Activated T-helper 1 cell treated with anti-CD3 and anti-CD28 coated beads, Interleukin-2, amount 50 U/mL, for 16 hours (primary cell): ENCODE measurements at places on chromosomes 4 and X.

DNA sequence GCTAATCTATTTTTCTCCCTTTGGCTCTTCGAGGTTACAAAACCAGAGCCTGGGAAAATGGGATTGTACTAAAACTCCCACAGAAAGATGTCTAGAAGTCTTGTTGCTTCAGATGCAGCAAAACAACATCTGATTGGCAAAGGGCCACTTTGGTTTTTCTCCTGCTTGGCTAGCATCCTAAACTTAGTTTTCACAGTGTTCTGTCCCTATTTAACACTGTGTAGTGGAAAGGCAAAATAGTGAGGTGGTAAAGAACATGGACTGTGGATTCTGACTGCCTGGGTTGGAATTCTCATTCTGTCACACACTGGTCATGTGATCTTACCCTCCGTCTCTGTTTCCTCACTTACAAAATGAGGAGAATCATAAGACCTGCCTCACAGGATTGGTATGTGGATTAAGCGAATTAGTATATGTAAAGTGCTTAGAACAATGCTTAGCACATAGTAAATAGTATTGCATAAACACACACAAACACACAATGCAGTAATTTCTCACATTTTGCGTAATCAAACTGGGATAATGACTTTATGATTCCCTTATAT lies 23.5 kb downstream of the TIGD2 start:
- no peak for DNase-seq

DNA sequence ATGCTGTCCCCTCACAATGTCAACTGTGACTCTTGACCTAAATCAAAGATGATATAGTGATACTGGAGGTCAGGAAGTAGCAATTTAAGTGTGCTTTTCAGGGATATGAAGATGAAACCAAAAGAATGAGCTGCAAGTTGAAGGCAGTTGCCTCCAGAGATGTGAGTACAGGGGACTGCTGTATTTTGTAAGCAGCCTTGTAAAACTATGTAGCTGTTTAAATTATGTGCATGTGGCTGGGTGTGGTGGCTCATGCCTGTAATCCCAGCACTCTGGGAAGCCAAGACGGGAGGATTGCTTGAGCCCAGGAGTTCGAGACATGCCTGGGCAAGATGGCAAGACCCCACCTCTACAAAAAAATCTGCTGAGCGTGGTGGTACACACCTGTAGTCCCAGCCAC lies 15.1 kb upstream of the TNIP2 start:
- DNase-seq, result no peak

DNA sequence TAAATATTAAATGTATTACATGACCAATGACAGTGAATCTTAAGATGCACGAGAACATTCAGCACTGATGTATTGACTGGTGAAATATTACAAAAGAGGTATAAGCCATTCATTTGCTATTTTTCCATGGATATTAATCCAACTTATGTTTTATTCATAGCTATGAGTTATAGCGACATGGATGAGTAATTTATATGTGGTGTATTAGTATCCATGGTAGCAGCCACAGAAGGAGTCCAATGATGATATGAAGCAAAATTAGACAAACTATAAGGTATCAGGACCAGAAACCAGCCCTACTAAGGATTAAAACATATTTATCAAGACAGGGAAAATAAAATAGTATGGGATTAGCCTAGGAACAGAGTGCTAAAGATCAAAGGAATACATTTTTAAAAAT lies 50.7 kb downstream of the THAP9 start:
- DNase-seq, result no peak

DNA sequence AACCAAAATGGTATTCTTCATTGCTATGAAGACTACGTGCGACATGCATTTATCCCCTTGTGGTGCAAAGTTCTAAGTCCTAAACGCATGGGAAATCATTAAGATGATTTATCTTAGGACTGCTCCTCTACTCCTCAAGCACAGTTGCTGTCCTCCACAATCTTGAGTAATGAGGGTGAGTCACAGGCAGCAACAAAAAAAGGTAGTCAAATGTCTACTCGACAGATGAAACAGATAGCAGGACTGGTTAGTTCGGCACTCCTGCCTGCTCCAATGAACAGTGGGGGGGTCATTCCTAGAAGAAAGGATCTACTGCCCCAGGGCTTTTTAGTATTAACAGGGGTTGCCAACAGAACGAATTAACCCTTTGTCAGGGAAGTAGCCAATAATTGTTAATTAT lies 233.7 kb upstream of the FGF13 start:
- DNase-seq, result no peak

- no peak for DNase-seq
Measured at GRCh38 chr4:173522160-173522950, 7.7 kb downstream of the HAND2 start.

- DNase-seq, result no peak
Measured at GRCh38 chrX:150036641-150037040, 98.3 kb upstream of the EOLA2 start.

GRCh38 chr4:7960790-7961655 lies 21.4 kb upstream of the AFAP1 start:
- no peak for DNase-seq

DNA sequence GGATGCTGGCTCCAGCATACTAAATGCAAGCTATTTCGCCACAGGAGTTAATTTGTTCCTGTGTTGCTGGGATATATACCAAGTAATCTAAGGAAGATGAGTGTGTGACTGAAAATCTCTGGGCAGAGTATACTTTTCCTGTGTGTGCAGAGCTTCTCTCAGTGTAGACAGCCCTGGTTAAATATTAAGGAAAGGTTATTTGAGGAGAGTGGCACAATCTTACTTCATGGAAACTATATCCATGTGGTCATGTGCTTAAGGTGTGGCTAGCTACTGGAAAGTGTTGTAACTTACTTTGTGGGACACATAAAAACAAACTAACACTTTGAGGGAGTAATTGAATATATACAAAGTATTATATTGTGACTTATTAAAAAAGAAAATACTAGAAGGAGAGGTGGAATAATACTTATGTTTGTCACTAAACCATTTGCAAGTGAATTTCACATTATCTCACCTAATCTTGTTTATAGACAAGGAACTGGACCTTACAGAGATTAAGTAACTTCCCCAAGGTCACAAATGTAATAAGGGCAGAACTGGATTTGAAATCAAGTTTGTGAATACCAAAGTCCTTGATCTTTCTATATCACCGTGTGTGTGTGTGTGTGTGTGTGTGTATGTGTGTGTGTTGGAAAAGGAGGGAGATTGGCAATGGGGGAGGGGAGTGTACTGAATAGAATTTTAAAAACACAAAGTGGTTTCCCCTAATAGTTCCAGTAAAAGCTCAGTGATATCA lies 408.2 kb upstream of the NR3C2 start:
- DNase-seq, result no peak

DNA sequence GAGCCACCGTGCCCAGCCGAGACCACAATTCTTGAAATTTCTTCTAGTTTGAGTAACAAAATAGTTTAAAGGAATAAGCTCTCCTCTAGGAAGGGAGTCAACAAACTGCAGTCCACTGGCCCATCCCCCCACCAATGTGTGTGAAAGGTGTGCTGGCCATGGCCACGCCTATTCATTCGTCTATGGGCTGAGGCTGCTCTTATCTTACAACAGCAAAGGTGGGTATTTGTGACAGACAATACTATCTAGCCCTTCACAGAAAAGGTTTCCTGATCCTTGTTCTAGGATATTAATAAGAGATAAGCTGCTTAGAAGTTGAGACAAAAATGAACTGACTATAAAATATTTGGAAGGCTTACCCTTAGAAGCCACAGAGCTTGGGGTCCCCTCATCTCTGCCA lies 41.2 kb downstream of the BEND2 start:
- no peak for DNase-seq

DNA sequence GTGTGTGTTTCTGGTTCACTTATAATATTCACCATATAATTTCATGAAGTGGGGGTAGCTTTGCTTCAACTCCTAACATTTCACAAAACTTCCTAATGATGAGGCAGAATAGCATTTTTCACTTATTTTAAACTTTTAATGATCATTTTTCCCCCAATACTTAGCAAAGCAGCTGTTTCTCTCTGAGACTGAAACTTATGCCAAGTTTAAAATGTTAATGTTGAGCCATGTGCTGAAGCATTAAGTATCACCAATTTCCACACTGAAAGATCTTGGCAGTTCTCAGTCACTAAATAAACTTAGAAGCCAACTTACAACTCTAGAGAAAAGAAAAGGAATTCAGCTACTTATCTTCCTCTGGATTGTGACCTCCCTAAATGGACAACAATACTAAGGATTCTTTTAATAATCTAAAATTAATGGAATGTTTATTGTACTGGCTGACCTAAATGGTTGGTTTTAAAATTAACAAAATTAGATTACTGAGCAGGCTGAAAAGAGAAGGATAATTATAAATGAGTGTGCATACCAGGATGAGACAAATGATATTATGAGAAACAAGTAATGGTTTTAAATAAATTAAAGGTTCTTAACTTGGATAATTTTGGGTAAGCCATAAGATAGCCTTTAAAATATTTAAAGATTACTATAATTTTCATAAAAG lies 1429.4 kb upstream of the ADGRL3 start:
- no peak for DNase-seq

DNA sequence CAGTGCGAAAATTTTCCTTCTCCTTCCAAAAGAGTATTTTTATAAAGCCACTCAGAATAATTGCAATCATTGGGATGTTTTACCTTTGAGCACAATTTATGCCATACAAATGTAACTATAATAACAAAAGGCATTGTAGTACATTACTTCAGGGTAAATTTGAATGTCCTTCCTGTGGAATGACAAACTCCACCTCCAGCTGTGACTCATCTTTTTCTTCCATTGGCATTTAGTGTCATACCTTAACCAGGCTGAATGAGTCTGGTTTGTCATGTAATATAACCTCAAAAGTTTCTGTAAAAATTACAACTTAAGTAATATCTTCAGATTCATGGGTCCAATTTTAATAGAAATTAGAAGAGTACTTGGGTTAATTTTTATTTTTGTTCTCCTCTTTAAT lies 93.3 kb downstream of the TMEM47 start:
- DNase-seq, result no peak

- DNase-seq, result no peak
Measured at GRCh38 chr4:17494258-17495190, 17.4 kb downstream of the QDPR start.

GRCh38 chr4:141009931-141010330 lies 123.3 kb downstream of the RNF150 start:
- no peak for DNase-seq
